ENCODE measurements at places on chromosomes 13 and 19.
A peak's percentile ranks its signal among the peaks of the same experiment; 100 is the strongest.

- no peak for DNase-seq
Measured at GRCh38 chr13:23159205-23159759, 21.5 kb upstream of the SGCG start.

GRCh38 chr19:35341565-35342225 is 6.0 kb upstream of the FFAR1 start:
- no peak for DNase-seq

DNA sequence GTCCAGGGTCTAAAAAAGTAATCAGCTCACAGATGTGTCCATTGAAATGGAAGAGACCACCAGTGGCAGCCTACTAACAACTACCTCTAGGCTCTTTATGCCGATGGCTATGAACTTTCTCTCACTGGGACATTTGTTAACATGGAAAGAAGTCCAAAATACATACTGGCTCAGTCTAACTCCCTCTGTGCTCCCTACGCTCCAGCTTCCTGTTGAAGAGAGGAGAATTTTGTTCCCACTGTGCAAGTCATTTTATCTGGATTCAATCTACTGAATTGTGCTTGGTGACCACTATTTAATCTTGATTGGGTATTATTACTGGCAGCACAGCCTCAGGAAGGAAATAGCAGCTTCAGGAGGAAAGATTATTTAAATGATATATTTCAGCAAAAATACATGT is 128.8 kb upstream of the ARGLU1 start:
- DNase-seq, result no peak

DNA sequence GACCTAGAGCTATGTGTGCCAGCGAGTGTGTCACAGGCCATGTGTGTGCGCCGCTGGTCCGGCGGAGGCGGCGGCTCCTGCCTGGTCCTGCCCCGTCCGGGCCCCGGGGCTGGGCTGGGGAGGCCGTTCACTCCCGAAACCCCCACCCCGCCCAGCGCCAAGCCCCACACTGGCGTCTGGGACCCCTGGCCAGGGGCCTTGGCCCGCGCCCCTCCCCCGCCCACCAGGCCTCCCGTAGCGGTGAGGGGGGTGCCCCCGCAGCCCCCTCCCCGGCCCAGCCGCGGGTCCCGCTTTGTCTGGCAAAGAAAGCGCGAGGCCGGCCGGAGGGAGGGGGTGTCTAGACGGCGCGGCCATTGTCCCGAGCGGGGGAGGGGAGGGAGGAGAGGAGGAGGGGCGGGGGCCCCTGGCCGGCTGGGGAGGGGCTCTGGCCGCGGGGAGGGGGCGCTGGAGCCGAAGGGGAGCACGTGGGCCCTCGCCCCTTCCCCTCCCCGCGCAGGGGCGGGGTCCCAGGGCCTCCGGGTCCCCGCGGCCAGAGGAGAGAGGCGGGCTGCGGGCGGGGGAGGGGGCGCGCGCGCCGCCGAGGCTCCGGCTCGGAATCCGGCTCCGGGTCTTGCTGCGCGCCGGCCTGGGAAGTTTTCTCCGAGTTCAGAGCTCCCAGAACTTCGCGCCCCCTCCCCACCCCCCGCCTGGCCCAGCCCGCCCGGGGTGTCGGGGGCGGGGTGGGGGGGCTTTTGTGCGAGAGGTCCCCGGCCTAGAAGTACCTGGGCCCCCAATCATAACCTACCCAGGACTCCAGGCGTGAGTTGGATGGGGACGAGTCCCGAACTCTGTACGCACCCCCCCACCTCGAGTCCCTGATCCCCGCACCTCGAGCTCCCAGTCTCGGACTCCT is 888 bp downstream of the NOTCH3 start:
- DNase-seq, result no peak

- DNase-seq, result no peak
Measured at GRCh38 chr19:17328517-17329365, 5.9 kb downstream of the ANO8 start.

- DNase-seq, result no peak
Measured at GRCh38 chr13:83057119-83057518, 825.2 kb downstream of the SLITRK1 start.

GRCh38 chr13:41713405-41713804 is 247.5 kb downstream of the VWA8 start:
- DNase-seq, result no peak

DNA sequence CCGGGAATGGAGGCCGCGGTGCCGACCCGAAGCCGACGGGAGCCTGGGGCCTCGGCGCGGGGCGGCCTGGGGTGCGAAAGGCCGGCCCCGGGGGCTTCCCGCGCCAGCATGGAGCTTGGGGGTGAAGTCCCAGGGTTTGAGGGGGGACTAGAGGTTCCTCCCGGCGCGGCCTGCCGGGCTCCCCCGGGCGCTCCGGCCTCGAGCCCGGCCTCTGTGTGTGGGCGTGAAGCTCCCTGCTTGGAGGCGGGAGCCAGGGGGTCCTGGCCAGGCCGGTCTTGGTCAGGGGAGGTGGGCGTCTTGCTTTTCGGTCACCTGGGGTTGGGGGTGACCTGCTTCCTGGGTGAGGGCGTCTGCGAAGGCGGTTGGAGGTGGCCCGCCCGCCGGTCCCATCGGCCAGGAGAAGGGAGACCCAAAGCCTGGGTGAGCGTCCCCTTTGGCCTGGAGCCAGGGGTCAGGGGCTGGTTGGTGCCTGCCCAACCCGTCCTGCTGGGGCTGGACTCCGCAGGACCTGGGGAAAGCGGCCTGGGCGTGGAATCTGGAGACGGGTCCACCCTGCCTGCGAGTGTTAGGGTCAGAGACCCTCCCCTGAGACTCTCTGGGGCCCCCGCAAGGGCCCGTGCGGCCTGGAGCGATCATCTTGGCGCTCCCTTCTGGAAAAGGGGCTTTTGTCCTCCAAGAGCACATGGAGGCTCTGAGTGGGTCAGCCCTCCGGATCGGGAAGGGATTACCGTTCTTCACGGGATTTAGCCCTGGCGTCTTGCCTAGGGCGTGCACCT is 535 bp downstream of the BSG start:
- DNase-seq, result no peak

DNA sequence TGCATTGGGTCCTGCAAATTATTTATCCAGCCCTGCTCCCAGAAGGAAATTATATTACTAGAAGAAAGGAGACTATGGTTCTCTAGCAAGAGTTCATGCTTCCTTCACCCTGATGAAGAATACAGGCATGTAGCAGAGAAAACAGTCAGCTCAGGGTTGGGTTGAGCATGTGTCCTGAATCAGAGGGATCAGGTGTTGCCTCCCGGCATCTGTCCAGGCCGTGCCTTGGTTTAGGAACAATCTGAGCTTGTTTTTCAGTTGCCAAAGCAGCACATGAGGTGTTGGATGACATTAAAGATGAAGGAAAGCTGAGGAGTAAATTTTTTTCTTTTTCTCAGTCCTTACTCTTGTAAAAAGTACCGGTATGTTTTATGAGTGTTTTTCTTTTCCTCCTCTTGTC is 62.0 kb downstream of the KL start:
- DNase-seq, result no peak

DNA sequence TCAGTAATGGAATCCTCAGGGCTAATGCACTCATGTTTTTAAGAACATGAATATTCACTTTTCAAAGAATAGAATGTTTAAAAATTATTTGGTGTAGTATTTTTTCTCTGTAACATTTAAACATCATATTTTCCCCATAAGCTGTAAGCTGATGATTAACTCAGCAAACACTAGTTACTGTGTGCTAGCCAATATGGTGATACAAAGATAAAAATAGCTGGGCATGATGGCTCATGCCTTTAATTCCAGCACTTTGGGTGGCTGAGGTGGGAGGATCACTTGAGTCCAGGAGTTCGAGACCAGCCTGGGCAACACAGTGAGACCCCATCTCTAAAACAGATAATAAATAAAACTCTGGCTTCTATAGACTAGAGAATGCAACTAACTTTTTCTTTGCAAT is 13.2 kb downstream of the RNF17 start:
- no peak for DNase-seq

DNA sequence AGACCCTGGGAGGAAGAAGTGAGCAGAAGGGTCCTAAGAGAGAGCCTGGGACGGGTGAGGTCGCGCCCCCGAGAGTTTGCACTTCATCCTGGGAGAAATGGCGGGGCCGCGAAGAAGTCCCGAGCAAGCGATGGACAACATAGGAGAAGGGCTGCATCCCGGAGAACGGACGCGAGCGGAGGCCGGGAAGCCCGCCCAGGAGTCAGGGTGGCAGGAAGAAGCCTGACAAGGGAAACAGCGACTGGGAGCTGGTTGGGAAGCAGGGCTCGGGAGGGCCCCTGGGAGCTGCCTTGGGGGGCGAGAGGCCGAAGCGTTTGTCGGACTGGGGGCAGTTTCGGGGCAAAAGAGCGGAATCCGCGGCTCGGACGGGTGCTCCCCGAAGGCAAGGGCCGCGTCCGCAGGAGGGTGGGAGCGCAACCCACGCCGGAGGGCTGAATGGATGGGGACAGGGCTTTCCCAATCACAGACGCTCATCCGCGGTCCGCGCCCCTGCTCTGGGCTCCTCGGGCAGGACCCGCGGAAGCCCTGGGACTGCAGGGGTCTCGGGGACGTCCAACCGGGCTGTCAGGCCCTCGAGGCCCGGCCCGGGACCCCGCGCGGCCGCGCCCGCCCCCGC is 469 bp downstream of the ABHD17A start:
- DNase-seq, result no peak

DNA sequence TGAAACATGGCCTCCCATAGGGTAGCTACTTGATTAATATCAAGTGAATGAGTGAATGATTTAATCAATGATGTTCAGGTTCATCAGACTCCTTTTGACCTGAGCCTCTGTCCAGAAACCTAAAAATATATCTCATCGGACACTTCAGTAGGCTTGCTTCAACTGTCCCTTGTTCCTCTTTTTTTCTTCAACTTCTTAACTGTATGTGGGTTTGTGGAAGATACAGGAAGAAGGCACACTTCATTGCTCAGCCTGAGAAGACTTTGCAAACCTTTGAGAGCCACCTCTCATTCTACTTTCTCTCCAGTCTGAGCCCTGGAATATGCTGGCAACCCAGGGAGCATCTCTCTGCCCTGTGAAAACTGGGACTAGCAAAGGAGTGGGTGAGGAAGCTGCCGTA is 557.0 kb downstream of the FGF9 start:
- no peak for DNase-seq

DNA sequence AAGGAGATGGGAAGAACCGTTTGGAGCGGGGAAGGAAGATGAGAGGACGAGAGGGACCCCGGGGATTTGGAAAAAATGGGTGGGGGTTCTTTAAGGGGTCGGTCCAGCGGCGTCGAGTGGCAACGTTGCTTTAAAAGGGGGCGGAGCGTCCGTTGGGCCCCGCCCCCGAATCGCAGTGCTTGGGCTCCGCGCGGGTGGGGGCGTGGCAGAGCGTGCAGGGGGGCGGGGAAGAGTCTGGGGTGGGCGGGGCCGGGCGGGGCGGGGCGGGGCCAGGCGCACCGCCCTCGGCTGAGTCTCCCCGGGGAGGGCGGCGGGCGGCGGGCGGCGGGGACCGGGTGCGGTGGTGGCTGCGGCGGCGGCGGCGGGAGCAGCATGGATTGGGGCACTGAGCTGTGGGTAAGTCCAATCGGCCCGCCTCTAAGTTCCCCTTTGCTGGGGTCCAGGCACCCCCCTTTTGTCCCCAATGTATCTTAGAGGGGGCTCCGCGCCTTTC is at the start of gene TRIP10:
TRIP10 (plus strand) TSS at position 291 of the 493 bp plus-strand sequence; CDS start at position 373, 82 bp downstream.
- peak; percentile 61 for DNase-seq

DNA sequence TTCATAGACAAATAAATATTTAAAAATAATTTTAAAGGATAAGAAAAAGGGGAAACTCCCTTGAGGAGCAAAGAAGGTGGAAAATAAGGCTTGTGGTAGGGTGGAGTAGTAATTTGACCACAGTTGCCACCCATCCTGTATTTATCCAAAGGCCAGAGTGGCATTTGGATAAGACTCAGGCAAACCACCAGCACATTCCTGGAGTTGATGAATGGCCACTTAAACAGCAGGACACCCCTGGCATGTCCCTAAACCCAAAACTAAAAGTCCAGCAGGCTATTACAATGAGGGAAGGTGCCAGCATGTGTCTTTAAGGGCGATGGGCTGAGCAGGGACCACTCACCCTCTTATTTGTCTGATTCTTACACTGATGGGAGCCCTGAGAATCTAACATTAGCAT is 9.8 kb upstream of the FRY start:
- DNase-seq, result no peak

- no peak for DNase-seq
Measured at GRCh38 chr19:19948800-19949199, 48.1 kb downstream of the ZNF93 start.

- no peak for DNase-seq
Measured at GRCh38 chr13:39811051-39811450, 155.6 kb downstream of the COG6 start.

Measured in stimulated activated CD8-positive, alpha-beta memory T cell treated with anti-CD3 and anti-CD28 coated beads, Interleukin-2, amount 100 ng/mL, for 1 hour (primary cell).